ENCODE measurements at places on chromosomes 1 and 21.
A peak's percentile ranks its signal among the peaks of the same experiment; 100 is the strongest.

- DNase-seq, result no peak
Measured at GRCh38 chr1:247905910-247906503, 10.6 kb downstream of the OR2W3 start.

- no peak for DNase-seq
Measured at GRCh38 chr1:51567653-51568052, 48.6 kb upstream of the EPS15 start.

DNA sequence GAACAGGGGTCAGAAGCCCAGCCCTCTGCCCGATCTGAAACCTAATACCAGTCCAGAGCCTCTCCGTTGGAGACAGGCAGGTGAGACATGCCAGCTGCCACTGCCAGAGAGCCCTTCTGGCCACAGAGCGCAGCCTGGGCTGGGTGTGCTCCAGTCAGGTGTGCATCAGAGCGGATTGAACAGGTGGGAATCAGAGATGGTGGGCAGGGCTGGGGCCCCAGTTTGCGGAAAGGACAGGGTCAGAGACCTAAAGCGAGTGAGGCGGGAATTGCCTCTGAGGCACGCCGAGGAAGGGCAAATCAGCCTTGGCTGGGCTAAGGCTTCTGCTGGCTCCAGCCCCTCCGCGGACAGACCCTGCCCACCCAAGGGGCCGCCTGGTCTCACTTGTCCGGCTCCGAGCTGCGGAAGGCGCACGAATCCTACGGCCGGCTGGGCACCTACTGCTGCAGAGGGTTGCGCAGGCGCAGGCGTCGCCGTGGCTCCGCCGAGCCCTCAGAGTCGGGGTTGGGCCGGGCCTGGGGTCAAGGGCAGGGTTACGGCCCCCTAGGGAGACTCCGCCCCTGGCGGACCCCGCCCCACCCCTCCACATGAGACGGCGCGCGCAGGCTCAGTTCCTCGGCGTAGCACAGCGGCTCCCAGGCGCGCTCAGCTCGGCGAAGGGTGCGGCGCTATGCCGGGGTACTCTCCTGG, 10.3 kb downstream of the CPLANE2 start:
- no peak for DNase-seq

GRCh38 chr1:181104042-181104789, 15.7 kb downstream of the IER5 start:
- DNase-seq, result peak; percentile 90

- DNase-seq, result no peak
Measured at GRCh38 chr1:32963746-32964460, 706 bp downstream of the RNF19B start.

GRCh38 chr1:1680912-1681273, 11.7 kb downstream of the SLC35E2B start:
- DNase-seq, result no peak

DNA sequence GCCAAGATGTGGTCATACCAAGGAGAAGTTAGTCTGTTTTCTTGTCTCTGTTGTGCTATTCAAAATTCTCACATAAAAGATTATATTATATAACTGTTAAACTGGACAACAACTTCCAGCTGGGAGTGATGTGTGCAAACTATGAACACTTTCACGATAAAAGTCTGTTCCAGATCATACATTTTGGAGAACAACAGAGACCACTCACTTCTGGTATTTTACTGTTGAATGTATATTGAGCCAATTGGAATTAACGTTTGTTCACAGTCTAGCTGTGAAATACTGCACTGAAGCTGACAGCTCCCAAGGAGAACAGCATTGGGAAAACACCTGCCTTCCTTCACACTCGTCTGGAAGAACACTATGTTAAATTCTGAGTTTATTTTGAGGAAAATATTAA, 860 bp upstream of the SHCBP1L start:
- no peak for DNase-seq

DNA sequence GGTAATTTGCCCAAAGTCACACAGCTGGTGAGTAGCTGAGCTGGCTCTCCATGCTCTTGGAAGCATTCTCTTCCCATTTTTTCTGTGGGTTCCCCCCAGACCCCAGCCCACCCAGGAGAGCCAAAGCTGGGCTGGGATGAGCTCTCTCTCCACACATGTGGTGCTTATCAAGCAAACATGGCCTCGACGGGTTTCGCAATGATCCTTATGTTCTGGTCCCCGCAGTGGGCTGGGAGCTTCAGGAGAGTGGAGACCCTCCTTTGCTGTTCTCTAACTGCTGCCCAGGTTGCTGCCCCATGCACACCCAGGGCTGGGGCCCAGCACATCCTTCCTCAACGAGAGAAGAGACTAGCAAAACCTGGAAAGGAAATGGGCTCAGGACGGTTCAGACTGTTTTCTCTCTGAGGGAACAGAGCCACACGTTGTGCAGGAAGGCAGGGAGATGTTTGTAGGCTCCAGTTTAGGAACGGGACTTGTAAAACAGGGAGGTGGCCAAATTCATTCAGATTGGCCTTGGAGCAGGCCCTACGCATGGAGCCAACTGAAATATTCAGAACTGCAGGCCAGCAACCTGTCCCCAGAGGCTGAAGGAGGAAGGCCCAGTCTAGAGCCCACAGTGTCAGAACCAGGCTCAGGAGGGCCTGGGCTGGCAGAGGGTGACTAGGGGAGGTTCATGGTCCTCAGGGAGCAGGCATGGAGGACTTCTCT, 27.2 kb upstream of the CSF1 start:
- no peak for DNase-seq

GRCh38 chr21:43012596-43012995, 38.2 kb downstream of the PKNOX1 start:
- no peak for DNase-seq

- DNase-seq, result peak; percentile 20
Measured at GRCh38 chr1:224300346-224300745, 29.6 kb downstream of the NVL start.

DNA sequence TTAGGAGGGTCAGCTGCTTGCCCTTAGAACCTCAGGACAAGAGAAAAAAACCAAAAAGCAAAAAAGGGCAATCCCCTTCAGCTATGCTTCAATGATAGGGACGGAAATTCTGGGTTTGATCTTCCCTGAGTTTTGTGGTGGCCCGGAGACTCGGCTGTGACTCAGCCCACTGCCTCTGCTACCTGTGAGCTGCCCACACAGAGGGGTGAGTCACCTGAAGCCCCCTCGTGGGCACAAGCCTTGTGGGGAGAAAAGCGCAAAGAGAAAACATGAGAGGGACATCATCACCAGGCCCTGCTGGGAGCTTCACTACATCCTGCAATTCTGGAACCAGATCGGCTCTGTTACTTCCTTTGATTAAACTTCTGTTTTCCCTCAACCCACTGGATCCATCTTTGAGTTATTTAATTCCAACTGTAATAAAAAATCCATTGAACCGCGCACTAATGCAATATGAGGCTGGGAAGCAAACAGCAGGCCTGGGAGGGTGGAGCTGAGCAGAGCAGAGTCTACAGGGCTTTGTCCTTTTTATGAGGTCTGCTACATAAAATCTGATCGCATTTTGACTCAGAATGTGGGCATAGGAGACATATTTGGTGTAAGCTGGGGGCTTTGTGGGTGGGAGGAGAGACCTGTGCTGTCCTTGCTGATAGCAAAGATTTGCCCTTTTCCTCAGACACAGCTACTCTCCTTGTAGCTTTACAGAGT, 58.7 kb upstream of the STUM start:
- DNase-seq, result no peak

- no peak for DNase-seq
Measured at GRCh38 chr1:218865591-218865990, 308.1 kb upstream of the LYPLAL1 start.

DNA sequence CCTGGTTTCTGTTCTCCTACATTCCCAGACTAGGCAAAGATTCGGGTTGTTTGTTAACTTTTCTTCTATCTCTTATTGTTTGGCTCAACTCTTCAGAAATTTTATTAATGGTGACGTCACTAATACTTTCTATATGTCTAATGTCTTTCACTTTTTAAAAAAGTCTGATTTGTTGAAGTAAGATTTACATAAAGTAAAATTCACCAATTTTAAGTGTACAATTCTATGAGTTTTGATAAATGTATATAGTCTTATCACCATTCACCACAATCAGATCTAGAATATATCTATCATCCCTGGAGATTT, 27.8 kb downstream of the EXTL2 start:
- no peak for DNase-seq

GRCh38 chr1:33257207-33257771, 997 bp downstream of the ZNF362 start:
- no peak for DNase-seq

GRCh38 chr1:89822109-89822962, 1.5 kb downstream of the LRRC8D start:
- no peak for DNase-seq

GRCh38 chr1:86507935-86508582, 38.8 kb upstream of the CLCA4 start:
- no peak for DNase-seq

- DNase-seq, result no peak
Measured at GRCh38 chr1:41360074-41360785, 1.0 kb upstream of the FOXO6 start.

GRCh38 chr1:26297791-26298124, 8.7 kb downstream of the UBXN11 start:
- DNase-seq, result no peak

GRCh38 chr21:42745511-42746239, 92.3 kb downstream of the PDE9A start:
- DNase-seq, result no peak

DNA sequence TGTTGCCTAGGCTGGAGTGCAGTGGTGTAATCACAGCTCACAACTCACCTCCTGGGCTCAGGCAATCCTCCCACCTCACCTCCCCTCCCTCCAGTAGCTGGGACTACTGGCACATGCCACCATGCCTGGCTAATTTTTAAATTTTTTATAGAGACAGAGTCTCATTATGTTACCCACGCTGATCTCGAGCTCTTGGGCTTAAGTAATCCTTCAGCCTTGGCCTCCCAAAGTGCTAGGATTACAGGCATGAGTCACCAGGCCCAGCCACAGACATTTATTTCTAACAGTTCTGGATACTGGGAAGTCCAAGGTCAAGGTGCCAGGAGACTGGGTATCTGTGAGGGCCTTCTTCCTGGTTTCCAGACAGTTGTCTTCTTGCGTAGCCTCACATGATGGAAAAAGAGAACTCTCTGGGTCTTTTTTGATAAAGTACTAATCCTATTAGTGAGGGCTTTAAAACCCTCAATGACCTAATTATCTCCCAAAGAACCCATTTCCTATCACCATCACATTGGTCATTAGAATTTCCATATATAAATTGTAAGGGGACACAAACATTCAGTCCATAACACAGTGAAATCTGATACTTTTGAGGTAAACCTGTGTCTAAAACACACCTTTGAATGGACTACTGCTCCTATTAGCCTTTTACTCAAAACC, 67.9 kb downstream of the PHACTR4 start:
- no peak for DNase-seq

DNA sequence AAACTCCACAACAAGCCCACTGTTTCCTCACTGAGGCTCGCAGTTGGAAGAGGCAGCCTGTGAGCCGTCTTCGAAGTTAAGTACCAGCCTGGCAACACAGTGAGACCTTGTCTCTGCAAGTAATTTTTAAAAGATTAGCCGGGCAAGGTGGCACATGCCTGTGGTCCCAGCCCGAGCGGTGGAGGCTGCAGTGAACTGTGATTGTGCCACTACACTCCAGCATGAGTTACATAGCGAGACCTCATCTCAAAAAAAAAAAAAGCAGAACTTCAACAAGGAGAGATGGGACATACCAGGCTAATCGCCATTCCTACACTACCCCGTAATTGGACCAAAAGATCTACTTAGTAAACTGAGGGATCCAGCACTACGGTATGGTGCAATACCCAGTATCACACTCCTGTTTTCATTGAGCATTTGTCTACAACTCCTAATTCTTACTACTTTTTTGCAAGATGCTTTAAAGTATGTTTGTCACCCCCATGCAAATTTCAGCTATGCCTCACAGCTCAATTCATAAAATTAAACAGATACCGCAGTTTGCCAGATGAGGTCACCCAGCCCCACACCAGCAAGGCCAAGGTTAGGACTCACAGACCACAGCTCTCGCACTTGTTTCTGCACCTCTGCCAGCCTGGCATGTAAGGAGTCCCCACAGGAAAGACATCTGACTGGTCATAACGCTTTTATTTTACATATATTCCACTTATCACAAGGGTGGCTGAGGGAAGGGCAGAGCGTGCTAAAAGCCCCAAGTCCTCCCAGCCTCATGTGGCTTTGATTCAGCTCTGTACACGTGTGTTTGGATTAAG, 21.0 kb downstream of the SDE2 start:
- no peak for DNase-seq

- peak; percentile 13 for DNase-seq
Measured at GRCh38 chr1:49163031-49163430, 386.3 kb upstream of the BEND5 start.

GRCh38 chr1:211697356-211697755, 21.9 kb upstream of the NEK2 start:
- no peak for DNase-seq

- DNase-seq, result no peak
Measured at GRCh38 chr1:112285316-112285715, 110.7 kb upstream of the CTTNBP2NL start.

DNA sequence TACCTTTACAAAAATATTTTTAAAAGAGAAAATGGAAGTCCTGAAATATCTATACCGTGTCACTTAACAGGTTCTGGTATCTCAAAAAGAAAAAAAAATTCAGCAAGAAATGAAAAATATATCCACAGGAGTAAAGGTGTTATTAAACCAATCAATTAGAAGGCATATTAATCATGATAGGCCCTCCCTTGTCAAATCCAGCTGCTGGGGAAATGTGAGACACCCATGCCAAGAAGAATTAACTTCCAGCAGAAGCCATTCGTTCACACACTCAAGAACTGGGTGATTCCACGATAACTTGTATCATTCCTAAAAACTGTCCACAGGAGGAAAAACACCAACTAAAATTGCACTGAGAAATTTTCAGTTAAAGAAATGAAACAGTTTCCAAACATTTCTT, 57.6 kb downstream of the APP start:
- no peak for DNase-seq

GRCh38 chr1:29264773-29265389, 28.6 kb downstream of the PTPRU start:
- DNase-seq, result no peak

- no peak for DNase-seq
Measured at GRCh38 chr1:183634429-183635065, 1.0 kb downstream of the ARPC5 start.

DNA sequence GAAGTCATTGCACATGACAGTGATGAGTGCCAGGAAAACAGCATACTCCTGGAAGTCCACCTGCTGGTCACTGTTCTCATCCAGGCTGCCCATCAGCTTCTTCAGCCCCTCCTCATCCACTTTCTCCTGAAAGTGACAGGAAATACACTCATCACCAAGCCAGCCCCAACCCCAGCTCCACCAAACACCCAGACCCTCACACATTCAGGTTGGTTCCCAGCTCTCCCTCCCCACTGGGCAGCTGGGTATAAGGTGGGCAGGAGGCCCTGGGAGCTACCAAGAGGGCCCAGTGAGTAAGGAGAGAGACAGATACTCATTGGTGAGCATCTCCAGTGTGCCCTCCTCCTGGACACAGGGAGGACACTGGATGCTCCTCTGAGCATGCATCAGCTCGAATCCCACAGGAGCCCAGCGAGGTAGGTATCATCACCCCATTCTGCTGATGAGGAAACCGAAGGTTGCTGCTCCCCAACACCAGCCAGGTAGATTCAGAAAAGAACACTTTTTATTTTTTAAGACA, 4.1 kb downstream of the S100A2 start:
- DNase-seq, result no peak

Data from COLO829 (cell line).